ENCODE measurements at places on chromosomes 2 and 18.

- DNase-seq, result no peak
Observed at GRCh38 chr2:169330555-169331198, 31.7 kb downstream of the LRP2 start.

DNA sequence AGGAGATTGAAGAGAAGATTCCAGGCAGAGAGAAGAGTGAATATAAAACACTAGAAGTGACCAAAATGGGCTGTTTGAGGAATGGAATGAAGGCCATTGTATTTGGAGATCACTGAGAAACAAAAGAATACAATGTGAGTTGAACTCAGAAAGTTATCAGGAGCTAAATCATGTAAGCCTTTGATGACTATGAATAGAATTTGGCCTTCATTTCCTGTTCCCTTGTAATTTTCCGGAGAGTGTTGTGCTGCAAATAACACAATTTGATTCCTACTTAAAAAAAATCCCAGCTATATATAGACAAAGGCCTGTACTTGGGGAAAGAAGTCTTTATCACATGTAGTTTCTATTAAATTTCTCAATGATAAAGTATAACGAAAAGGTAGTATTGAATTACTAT, 33.7 kb upstream of the KYNU start:
- DNase-seq, result peak; percentile 2

DNA sequence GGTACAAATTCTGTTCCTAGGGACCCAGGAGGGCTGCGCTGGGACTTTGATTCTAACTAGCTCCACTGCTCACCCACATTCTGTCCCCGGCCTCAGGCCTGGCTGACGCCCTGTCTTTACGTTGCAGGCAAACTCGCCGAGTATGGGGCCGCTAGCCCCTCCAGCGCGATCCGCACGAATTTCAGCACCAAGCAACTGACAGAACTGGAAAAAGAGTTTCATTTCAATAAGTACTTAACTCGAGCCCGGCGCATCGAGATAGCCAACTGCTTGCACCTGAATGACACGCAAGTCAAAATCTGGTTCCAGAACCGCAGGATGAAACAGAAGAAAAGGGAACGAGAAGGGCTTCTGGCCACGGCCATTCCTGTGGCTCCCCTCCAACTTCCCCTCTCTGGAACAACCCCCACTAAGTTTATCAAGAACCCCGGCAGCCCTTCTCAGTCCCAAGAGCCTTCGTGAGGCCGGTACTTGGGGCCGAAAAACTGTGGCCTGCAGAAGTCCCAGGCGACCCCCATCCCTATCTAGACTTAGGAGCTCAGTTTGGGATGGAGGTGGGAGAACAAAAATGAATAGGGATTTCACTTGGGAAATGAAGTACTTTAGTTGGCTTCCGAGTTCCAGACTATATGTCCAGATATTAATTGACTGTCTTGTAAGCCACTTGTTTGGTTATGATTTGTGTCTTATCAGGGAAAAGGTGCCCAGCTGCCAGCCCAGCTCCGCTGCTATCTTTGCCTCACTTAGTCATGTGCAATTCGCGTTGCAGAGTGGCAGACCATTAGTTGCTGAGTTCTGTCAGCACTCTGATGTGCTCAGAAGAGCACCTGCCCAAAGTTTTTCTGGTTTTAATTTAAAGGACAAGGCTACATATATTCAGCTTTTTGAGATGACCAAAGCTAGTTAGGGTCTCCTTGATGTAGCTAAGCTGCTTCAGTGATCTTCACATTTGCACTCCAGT, 1.5 kb downstream of the HOXD1 start:
- peak; percentile 47 for DNase-seq

- no peak for DNase-seq
Observed at GRCh38 chr2:201279079-201279478, 18.7 kb downstream of the CASP8 start.

- DNase-seq, result peak; percentile 57
Observed at GRCh38 chr2:2847209-2847676, 516.2 kb upstream of the MYT1L start.

DNA sequence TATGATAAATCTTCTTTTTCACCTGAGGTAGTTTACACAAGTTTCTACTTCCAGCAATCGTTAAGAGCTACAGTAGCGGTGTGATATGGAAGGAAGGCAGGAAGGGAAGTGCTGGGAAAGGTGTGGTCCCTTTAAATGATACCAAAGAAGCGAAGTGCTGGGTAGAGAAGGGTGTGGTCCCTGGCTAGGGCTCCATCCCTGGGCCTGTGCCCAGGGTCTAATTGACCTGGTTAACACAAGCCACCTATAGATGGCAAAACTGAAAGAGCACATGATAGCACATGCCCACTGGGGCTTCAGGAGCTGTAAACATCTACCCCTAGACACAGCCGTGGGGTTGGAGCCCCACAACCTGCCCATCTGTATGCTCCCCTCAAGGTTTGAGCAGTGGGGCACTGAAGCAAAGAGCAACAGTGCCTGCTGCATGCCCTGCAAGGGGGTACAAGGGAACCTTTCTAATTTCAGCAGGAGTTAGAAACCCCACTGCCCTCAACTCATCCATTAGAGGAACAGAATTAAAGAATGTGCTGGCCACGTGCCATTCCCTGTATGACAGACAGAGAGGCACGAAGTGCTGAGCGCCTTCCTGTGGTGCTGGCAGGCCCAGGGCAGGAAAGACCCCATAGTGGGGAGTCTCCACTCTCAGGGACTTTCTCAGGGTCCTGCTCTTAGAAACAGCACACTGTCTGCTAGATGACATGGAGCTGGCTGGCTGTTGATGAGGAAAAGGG, 153.1 kb upstream of the LMAN1 start:
- no peak for DNase-seq

DNA sequence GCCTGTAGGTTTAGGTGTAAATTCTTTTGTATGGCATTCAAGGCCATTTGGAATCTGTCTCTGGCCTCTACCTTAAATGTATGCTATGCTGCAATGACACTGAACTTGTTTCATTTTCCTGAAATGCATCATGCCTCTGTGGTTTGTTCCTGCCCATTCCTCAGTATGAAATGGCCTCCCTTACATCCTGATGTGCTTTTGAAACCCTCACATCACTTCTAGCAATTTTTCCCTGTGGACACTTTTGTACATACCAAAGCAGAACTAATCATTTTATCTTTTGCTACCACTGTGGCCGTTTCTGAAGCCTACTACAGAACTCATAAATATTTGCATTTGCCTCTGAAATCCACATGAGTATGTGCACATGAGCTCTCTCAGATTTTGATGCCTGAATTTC, 557.2 kb downstream of the ERBB4 start:
- no peak for DNase-seq

- peak; percentile 28 for DNase-seq
Observed at GRCh38 chr2:98538280-98539041, 69.9 kb downstream of the COA5 start.

GRCh38 chr2:31216734-31217133, 581 bp downstream of the CAPN14 start:
- no peak for DNase-seq

GRCh38 chr2:190615555-190616200, 33.2 kb upstream of the NAB1 start:
- no peak for DNase-seq

DNA sequence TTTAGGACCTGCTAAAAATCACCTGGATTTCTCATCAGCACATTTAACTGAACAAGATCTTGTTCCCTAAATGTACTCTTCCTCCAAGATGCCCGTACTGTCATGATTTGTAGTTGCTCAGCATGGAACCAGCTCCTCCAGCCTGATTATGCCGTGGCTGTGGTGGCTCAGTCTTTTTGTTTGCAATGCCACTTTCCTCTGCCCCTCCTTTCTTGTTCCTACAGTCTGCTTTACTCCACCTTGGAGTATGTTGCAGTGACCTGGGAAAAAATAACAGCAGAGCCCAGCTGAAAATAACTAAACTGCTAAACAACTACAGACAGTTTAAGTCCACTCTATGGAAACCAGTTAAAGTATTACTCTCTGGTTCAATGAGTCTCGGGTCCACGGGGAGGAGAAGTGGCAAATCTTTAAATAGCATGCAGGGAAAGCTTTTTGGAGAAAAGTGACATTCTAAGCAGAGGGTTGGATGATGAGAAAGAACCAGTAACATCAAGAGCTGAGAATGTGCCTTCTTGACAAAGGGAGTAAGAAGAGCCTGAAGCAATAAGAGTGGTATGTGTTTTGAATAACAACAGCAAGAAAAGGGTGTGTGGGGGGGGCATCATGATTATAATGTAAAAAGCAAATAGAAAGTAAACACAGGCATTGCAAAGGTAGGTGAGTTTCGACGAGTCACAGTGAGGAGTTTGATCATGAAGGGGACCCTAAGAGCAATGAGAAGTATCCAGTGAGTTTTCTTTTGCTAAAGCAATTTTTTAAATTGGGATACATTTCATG, 225.7 kb downstream of the TMX3 start:
- no peak for DNase-seq

- DNase-seq, result no peak
Observed at GRCh38 chr2:41992056-41992642, 55.7 kb upstream of the PKDCC start.

DNA sequence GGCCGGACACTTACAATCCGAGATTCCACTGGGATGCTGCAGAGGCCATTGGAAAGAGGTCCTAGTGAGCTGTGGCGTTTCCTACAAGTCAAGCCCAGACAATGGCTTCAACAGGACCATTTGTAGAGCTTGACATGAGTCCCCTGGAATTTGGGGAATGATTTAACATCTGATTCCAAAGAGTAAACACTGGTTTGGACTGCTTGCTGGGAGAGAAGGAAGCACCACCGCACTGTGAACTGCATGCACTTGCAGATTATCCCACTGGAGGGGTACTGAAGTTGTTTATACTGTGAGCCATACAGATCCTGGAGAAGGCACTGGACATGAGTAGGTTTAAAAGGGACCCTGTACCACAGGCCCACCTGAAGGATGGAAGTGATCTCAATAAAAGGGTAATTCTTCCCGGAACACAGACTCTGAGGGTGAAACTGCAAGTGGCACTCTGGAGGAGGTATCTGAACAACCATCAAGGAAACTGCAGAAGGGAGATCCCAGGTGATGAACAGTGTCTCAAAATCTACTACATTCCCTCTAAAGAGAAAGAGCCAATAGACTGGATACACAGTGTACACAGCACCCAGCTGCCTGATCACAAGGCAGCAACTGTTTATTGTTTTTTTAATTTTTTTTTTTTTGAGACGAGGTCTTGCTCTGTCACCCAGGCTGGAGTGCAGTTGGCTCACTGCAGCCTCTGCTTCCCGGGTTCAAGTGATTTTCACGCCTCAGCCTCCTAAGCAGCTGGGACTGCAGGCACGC, 4.3 kb upstream of the RAB6C start:
- no peak for DNase-seq

DNA sequence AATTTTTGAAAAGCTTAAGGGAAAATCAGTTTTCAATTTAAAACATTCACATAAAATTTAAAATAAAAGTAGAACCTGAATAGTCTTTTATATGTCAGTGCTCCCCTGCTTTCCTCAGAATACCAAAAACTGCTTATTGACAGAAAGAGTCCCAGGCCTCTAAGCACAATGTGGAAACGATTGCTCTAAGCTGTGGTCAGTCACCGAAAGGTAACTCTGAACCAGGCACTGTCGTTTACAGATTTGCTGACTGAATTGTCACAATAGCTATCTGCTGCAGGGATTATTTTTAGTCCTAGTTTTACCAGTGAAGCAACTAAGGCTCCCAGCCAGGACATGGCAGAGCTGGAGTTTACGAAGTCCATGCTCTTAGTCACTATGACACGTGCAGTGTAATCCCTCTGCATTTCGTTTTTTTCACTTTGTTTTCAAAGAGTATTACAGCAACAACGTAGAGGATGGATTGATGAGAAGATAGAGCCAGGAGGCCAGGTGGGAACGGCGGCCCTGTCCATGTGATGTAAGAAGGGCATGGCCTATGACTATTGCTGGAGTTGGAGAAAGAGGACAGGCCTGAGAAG, 28.1 kb upstream of the TMEM247 start:
- no peak for DNase-seq

Measured in muscle of leg (tissue), 16 donors.